ENCODE measurements at places on chromosomes 1 and 21. TPM values are rescaled to one million over a fixed set of nuclear protein-coding genes. Genes with fewer than 3 reads are reported as not detected.

GRCh38 chr1:163148911-163149310 lies 53.8 kb downstream of the RGS5 start:
- H3K27ac ChIP-seq: no peak overlapping the region
- no peak overlapping the region for H3K4me3 ChIP-seq
- no peaks in the 10 kb centered on the region for H3K4me1 ChIP-seq
- DNase-seq: no peak

DNA sequence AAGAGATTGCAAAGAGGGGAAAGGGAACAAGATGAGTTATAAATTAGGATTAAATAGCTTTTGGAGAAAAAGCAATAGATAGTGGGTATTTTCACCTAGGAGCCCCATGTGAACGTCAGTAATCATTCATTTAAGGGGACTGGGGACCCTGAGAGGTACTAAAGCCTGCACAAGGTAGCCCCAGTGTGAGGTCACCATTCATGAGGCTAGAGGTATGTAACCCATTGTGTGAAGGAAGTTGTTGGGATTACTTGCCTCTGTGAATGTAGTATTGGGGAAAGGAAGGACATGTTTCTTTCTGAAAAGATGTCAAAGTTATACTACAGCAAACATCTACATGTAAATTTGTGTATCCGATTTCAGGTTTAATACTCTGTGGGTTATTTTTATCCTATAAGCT lies 276.8 kb downstream of the TBX15 start:
- no peak overlapping the region for H3K4me3 ChIP-seq
- no peak for DNase-seq
- no peaks in the 10 kb centered on the region for H3K4me1 ChIP-seq
- no peaks in the 10 kb centered on the region for H3K36me3 ChIP-seq

DNA sequence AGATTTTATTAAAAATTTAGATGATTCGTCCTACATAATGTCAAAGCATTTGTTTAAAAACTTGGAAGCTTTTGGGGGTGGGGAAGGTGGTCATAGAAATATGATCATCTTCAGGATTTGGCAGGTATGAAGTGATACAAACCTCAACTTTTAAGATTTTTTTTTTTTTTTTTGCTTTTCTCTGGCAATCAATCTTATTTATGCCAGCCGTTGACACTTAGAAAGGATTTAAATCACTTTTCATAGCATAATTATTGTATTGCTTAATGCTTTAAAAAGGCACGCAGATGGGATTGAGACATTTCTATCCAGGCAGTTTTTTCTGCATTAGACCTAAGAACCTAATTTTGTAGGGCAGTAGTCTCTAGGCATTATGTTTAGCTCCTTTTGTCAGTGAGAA lies 19.7 kb downstream of the MRPS6 start:
- H3K4me1 ChIP-seq: peaks cover 56% of the 10 kb centered on the region
- H3K4me3 ChIP-seq: no peak overlapping the region
- peaks cover 20% of the 10 kb centered on the region for H3K36me3 ChIP-seq
- no peak overlapping the region for H3K27ac ChIP-seq

GRCh38 chr1:26723013-26723991 lies 27.5 kb downstream of the ARID1A start:
- peaks cover 93% of the 10 kb centered on the region for H3K4me1 ChIP-seq
- H3K27ac ChIP-seq: peak overlapping the region; percentile 80
- no peaks in the 10 kb centered on the region for H3K27me3 ChIP-seq
- no peak overlapping the region for H3K4me3 ChIP-seq
- H3K36me3 ChIP-seq: no peaks in the 10 kb centered on the region

DNA sequence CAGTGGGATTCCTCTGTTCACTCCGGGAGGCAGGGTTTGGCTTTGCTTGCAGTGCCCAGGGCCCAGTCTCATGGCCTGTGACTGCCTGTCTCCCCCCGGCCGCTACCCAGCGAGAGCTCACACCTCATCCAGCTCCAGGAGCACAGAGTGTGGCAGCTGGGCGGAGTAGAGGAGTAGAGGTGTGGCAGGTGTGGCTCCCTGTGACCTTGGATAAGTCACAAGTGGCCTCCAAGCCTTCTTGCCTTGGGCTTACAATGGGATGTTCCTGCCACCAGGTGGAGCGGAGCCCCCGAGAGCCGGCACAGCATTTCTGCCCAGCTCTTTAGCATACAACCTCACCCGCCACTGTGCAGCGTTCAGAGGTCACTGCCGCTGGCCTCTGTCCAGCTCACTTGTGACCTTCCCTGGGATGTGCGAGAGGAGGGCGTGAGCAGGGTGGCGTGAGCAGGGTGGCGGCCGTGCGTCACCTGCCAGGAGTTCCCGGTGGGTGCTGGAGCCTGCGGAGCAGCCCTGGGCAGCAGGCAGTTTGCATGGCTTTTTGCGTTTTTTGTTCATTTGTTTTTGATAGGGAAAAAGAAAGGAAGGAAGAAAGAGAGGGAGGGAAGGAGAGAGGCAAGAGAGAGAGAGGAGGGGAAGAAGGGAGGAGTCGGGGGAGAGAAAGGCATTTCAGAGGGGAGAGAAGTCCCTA lies 42.4 kb downstream of the CRYAA start:
- no peak overlapping the region for H3K27ac ChIP-seq
- peak; percentile 65 for DNase-seq
- no peaks in the 10 kb centered on the region for H3K36me3 ChIP-seq
- H3K27me3 ChIP-seq: no peaks in the 10 kb centered on the region

The RGS13 gene
- total RNA-seq: not detected

The PCAT6 gene
- not detected for total RNA-seq

The CD52 gene
- total RNA-seq: not detected

The KIF17 gene
- 1.6 TPM for total RNA-seq

The KCNAB2 gene
- 9.0 TPM for total RNA-seq
